Stimulated activated CD8-positive, alpha-beta memory T cell treated with anti-CD3 and anti-CD28 coated beads, Interleukin-7, amount 100 ng/mL, for 4 hours (primary cell): ENCODE measurements at places on chromosomes 7 and 10.

DNA sequence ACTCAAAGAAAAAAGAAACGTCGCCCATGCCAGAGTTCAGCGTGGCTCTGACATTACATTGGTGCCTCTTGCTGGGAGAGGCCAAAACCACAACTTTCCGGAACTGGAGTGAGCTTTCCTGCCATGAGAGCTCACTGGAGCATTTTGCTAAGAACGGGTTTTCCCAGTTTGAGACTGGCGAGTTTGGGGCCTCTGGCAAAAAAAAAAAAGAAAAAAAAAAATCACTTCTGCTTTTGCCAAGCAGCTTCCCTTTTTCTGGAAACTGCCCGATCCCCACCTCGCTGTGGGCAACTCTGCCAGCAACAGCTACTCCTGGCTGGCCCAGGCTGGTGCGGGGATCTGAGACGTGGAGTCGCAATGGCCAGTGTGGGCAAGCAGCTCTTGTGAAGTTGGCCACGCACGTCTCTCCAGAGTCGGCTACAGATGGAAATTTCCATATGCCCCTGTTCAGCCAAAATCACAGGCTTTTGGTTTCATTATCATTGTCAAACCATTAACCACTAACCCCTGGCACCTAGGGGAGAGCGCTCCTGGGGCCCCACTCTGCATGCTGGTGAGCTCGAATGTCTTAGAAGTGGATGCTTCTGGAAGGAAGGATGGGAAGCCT lies 25.7 kb downstream of the PRKAG2 start:
- peak; percentile 17 for DNase-seq

DNA sequence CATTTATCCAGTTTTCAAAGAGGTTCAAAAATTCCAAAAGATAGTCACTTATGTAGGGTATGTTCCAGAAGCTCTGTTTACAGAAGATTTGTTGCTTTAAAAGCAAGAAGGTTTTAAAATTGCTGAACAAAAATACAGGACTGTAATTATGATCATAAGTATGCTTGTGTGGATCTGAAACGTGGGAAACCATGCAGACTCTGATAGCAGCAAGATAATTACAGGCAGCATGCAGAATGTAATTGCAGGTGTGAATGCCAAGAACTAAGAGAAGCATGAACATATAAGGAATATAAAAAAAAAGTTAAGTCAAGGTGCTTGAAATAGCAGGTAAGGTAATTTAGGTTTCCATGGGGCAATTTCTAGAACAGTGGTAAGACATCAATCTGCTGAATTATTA lies 405.7 kb downstream of the ARL4A start:
- DNase-seq, result no peak

GRCh38 chr10:22475651-22476600 lies 130.6 kb downstream of the SPAG6 start:
- no peak for DNase-seq

GRCh38 chr10:89591111-89591795 lies 53.8 kb downstream of the PANK1 start:
- no peak for DNase-seq

DNA sequence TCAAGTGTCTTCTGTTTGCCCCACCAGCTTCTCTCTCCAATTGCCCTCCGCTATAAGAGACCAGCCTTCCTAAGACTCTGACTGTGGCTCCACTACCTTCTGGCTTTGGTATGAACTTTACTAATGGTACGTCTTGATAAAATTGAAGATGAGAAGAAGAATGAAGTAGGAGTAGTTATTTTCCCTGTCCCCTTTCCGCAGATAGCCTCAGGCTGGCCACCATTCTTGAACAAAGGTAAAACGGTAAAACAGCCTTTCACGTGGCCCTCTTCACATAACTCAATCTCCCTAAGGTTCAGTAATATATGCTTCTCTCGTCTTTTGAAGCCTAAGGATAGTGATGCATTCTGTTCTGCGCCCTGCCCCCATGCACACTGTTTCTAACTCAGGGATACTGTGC lies 9.9 kb upstream of the ITGB8 start:
- no peak for DNase-seq

DNA sequence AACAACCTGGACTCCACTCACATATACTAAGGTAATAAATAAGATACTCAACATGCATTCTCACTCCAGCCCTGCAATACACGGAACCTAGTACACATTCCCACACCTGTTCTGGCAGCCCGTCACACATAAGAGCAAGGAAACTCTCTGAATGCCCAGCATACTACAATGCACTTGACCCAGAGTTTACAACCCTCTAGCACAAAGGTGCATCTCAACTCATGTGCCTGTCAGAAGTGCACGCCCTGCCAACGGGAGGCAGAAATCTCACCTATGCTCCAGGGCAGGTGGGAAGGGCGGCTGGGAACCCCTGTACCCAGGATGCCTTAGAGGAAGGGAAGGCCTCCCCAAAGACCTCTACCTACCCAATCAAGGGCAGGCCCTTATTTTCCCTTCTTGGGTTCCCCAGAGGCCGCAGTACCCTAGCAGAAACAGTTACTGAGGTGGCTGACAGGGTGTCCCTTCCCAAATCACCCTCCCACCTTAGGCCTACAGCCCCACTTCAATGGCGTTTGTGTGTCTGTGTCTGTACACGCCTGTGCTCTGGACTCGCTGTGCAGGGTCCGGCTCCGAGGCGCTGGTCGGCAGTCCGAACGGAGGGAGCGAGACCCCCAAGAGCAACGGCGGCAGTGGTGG lies 2.0 kb downstream of the EVX1 start:
- DNase-seq, result no peak

- peak; percentile 7 for DNase-seq
These were observed 18.7 kb upstream of the CBLL1 start for GRCh38 chr7:107725138-107725740.

GRCh38 chr10:18113881-18114280 lies 26.3 kb upstream of the CACNB2 start:
- DNase-seq, result no peak

DNA sequence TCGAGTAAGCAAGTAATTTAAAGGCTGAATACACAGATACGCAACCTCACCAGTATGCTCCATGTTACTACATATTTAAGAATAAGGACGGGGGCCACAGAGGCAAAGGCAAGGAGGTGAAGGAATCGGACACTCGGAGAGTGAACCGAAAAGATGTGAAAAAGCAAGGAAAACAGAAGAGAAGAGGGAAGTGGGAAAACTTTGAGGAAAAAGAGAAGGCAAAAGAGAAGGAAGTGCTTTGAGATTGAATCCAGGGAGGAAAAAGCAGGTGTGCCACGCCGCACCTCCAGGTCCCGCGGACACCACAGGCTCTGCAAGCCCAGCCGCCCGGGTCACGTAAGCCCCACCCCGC lies 367 bp upstream of the AVL9 start:
- no peak for DNase-seq

DNA sequence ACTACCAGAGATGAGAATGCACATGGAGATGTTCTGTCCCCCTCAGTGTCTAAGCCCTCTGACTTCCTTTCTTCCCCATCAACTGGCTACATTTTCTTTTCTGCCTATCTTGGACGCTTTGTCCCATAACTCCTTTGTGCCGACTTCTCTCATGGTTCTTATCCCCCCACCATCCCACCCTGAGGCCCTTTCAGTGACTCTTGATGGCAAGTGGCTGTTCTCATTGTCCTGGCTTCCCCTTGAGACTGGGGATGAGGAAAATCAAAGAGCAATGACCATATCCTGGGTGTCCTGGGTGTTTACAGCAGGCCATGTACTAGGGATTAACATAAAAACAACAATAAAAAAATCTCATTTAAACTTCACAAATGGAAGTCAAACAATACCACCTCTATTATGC lies 18.8 kb upstream of the GGCT start:
- no peak for DNase-seq

DNA sequence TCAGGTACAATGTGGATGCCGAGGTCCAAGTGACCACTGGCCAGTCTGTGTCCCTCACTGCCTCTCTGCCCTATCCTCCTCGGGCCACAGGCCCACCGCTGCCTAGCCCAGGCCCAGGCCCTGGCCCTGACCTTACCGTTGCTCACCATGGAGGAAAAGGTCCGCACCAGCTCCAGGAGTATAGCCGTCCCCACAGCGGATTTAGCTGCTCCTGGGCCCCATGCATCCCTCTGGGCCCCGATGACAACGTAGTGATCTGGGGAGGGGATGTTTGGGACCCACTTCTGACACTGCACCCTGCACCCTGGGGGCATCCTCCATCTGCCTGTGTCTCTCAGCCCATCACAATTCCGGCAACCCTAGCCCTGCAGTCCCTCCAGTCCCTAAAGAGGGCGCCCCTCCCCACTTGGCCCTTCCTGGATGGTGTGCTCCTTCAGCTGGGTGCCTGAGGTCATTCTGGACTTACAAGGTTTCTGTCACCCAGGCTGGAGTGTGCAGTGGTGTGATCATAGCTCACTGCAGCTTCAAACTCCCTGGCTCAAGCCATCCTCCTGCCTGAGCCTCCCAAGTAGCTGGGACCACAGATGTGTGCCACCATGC lies 12.1 kb downstream of the TFR2 start:
- DNase-seq, result no peak
